Stimulated activated CD8-positive, alpha-beta memory T cell treated with anti-CD3 and anti-CD28 coated beads, Interleukin-15, amount 100 ng/mL, for 1 hour (primary cell): ENCODE measurements at places on chromosomes 16 and 17.

DNA sequence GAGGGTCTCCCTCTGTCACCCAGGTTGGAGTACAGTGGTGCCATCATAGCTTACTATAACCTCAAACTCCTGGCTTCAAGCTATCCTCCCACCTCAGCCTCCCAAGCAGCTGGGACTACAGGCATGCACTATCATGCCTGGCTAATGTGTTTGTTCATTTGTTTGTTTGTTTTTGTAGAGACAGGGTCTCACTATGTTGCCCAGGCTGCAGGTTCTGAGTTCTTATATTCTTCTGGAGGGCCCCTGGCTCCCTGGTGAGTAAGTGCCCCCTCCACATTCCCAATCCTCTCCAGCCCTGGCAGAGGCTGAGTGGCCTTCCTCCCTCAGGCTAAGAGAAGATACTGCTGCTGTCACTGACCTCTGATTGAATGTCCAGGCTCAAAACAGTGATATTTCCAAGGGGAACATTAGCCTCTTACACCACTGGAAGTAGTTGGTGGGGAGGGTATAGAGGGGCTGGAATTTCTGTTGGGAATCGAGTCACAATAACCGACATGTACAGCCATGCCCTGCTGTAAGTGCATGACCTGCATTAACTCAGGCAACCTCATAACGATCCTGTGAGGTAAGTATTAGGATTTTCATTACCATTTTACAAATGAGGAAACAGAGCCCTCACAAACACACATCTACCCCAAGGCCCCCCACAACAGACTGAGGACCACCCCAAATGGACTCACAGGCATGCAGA lies 2.7 kb upstream of the ETV4 start:
- no peak for DNase-seq

DNA sequence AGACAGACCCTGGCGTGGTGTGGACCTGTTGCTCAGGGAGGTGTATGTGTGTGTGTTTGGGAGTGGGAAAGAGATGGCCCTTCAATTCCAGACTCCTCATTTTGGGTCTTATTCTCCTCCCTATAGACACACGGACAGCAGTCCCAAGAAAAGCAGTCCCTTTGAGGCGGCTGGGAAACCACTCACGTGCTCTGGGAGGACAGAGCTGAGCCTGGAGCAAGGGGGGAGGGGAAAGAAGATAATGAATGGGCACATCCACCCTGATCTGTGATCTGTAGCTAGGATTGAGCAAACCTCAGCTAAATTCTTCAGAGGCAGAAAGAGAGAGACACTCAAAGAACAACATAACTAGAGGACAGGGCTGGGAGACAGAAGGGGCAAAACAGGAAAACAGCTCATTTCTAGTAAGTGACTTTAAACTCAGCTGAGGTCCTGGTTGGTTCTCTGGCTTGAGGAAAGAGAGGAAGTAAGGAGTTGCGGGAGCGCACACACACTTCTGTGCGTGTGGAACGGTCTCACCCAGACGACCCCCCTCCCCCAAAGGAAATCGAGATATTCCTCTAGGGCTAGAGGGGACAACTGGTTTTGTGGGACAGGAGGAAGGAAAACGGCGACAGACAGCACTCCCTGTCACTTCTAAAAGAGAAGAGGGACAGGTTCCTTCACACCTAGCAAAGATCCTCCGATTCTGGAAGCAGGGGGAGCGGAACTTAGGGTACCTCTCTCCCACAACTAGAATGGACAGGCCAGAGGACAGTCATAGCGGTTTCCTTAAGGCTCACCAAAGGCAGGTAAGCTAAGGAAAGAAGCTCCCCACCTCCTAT lies 658 bp downstream of the RAB5C start:
- DNase-seq: no peak

GRCh38 chr17:77709594-77709993 lies 248.9 kb upstream of the TNRC6C start:
- DNase-seq: no peak

DNA sequence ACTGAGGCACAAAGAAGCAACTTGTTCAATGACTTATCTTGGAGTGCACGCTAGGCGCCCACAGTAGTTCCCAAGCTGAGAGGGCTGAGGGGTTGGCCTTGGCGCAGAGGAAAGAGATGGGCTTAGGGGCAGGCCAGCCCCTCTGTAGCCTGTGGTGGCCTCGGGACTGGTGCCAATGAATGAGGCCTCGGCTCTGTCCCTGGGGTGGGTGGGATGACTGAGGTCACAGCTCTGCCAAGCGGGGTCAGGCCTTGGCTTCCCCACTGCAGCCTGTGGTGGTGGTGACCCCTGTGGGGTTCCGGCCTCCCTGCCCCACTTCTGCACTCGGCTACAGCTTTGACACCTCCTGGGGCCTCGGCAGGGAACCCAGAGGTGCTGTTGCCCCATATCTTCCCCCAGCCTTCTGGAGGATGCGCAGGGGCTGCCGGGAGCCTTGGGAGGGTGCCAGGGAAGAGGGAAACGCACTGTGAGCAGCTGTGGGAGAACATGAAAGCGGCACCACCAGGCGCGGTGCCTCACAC lies 46.0 kb downstream of the BEAN1 start:
- no peak for DNase-seq

DNA sequence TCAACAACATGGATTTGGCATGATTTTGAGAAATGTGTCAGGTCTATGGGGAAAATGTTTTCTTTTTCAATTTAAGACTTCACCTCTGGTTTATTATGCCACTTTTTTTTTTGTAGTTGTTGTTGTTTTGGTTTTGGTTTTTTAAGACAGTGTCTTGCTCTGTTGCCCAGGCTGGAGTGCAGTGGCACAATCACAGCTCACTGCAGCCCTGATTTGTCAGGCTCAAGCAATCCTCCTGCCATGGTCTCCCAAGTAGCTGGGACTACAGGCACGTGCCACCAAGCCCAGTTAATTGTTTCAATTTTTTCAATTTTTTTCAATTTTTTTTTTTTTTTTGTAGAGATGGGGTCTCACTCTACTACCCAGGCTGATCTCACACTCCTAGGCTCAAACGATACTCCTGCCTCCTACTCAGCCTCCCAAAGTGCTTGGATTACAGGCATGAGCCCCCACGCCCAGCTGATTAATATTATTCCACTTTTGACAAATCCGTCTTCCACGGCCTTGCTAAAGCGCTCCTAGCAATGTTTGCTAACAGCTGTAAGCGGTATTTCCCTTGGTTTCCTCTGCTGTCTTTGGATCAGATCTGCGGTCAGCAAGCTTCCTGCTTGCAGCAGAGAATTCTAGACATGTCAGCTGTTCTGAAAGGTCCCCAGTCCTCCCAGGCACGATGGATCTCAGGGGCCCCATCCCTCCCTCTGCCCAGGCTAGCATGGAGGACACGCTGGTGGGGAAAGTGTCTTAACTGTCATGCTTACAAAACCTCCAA lies 7.0 kb upstream of the MILR1 start:
- no peak for DNase-seq

GRCh38 chr16:31130336-31130891 lies 5.1 kb downstream of the PRSS8 start:
- no peak for DNase-seq

DNA sequence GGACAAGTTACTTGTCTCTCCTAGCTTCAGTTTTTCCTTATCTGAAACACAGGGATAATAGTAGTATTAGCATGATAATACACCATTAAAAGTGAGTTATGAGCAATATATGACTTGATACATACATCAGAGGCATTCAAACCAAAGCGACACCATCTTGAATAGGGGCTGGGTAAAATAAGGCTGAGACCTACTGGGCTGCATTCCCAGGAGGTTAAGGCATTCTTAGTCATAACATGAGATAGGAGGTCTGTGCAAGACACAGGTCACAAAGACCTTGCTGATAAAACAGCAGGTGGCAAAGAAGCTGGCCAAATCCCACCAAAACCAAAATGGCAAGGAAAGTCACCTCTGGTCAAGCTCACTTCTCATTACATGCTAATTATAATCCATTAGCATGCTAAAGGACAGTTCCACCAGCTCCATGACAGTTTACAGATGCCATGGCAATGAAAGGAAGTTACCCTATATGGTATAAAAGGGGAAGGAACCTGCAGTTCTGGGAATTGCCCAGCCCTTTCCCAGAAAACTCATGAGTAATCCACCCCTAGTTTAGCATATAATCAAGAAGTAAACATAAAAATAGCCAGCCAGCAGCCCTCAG lies 37.2 kb upstream of the HS3ST3A1 start:
- no peak for DNase-seq

DNA sequence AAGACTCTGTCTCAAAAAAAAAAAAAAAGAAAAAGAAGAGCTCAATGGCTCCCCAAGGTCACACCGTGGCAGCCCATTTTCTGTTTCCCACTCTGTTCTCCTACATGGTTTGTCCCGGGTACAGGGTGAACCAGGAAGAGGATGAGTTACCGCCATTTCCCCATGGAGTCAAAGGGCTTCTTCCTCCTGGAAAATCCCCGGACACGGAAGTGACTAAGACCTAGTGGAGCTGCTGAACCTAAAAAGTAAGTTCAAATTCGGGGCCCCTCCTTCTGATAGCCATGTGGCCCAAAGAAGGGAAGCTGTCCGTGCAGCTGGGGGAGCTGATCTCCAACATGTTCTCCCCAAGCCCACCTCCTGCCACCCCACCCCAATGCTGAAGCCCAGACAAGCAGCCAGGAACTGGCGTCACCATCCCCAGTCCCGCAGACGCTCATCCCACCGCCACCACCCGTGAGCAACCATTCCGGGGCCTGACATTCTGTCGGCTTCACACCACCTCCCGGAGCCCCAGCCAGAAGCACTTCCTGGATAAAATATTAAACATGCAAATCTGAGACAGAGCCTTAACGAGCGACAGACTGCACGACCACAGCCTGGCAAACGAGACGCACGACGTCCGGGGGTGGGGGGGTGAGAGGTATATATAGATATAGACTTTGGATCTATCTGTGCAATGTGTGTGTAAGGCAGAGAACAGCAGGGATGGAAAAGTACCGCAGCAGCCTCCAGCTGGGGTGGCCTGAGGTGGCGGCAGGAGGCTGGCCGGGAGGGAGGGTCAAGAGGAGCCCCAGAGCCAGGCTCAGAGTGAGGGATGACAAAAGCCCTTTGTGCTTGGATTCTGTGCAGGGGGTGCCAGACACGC lies 17.6 kb downstream of the EPOP start:
- DNase-seq: no peak

DNA sequence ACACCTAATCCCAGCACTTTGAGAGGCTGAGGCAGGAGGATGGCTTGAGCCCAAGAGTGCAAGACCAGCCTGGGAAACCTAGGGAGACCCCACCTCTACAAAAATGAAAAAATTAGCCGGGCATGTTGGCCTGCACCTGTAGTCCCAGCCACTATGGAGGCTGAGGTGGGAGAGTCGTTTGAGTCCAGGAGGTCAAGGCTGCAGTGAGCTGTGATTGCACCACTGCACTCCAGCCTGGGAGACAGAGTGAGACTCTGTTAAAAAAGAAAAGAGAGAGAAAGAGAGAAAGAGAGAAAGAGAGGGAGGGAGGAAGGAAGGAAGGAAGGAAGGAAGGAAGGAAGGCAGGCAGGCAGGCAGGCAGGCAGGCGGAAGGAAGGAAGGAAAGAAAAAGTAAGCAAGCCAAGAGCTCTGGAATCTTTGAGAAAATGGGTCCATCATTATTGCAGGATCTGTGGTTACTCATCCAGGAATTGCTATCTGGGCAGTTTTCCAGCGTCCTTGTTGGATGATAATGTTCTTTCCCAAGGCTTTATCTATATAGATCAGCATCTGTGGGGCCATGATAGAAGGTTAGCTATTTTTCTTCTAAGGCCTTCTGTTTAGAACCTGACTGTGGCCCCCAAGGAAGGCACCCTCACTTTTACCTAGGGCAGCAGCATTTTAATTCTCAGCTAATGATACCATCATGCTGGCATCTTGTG lies 533.2 kb upstream of the CDH5 start:
- no peak for DNase-seq

DNA sequence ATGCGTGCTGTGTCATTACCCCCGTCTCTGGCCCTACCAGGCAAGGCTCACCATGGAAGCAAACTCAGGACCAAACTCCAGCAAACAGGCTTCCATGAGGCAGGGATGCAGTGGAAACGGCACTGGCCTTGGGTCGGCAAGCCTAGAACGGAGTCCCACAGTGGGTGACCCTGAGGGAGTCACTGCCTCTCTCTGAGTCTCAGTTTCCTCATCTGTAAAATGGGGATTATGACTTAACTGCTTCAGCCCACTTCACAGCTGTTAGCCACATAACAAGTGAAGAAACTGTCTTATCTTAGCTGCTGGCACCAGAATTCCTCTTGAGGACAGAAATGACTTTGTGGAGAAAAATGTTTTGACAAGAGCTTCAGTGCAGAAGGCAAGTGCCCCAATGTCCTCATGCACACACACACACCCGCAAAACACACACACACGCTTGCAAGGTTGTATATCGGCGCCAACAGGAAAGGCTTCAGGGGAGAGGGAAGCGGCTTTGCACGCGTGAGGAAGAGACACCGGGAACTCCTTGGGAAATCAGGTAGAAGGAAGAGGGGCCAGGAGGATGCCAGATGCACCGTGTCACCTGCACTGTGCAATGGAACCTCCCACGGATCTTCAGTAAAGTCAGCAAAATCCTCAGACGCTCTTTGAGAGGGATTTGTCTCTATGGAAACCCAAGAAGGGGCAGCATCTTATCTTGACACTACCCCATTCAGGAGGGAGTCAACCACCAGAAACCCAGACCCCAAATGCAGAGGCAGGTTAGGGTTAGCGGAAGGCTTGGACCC lies 53.7 kb downstream of the GSG1L start:
- DNase-seq: no peak

- DNase-seq: no peak
Observed at GRCh38 chr16:65702707-65703402, 581.0 kb upstream of the CDH11 start.

DNA sequence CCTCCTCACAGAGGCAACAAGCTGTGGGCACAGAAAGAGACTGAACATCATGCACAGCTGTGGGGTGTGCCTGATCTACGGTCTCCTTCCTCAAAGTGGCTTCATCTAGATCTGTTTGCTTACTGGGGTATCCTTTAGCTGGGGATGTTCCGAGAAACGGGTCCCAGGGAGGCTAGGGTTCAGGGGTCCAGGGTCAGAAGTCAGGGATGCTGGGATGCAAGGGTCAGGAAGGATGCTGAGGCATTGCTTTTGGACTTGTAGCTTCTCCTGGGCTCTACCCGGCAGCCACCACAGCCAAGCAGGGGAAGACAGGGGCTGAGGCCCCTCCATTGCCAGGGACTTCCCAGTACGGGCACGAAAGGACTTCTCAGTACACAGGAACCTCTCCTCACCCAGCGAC lies 6.6 kb downstream of the CD300LG start:
- DNase-seq: no peak

- no peak for DNase-seq
Observed at GRCh38 chr16:72961115-72961832, 86.7 kb downstream of the ZFHX3 start.

DNA sequence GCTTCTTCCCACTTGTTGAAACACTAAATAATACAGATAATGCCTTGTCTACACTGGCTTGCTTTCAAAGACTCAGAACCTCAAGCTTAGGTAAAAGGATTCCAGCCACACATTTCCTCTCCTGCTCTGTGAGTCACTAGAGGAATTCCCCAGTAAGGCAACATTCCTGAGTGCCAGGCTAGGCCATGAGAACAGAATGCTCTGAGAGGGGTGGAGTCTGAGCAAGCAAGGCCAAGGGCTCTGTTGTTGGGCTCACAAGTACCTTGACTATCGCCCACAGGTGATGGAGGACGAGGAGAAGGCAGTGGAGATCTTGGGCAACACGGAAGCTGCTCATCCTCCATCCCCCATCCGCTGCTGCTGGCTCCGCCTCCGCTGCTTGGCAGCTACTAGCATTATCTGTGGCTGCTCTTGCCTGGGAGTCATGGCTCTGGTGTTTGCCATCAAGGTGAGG lies 6.7 kb upstream of the PHKG2 start:
- DNase-seq: no peak

- DNase-seq: no peak
Observed at GRCh38 chr16:59849716-59850115, 1115.6 kb upstream of the GOT2 start.
